ENCODE measurements at places on chromosomes 12 and 14.
A peak's percentile ranks its signal among the peaks of the same experiment; 100 is the strongest.

DNA sequence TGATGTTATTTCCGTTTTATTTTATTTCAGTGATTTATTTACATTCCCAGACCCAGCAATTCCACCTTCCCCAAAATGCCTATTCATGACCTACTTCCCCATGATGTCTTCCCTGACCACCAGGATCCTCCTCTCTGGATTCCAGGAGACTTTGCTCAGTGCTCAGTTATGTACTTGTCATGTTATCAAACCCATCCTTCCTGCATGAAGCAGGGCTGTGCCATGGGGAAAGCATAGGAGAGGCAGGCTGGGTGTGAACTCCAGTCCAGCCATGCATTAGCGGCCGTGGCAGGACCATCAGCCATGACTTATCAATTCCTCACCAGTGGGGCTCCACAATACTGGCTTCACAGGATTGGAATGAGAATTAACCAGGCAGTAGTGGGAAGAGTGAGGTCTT is 57.8 kb downstream of the B4GALNT3 start:
- DNase-seq = no peak

GRCh38 chr14:99715266-99716000 is 31.3 kb downstream of the CYP46A1 start:
- DNase-seq = no peak

GRCh38 chr14:73824127-73824526 is 27.5 kb upstream of the PTGR2 start:
- no peak for DNase-seq

- DNase-seq = peak; percentile 95
These were observed 178.2 kb downstream of the PIK3C2G start for GRCh38 chr12:18439541-18439940.

DNA sequence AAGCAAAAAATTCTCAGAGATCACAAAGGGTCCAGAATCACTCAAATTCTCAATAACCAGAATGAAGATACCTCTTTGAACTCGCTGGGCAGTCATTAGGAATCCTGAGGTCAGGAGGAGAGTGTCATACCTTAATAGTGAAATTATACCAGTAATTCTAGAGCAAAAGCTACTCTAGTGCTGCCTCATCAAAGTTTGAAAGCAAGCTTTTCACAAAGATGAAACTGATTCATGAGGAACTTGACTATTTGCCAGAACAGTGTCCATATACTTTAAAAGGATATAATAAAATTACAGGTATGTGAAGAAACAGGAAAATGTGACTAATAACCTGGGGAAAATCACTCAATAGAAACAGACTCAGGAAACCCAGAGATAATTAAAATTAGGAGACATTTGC is 44.5 kb downstream of the EML5 start:
- peak; percentile 77 for DNase-seq

GRCh38 chr12:98894412-98895085 is 249.5 kb downstream of the APAF1 start:
- DNase-seq = no peak

GRCh38 chr12:75443709-75444108 is 36.8 kb upstream of the GLIPR1 start:
- no peak for DNase-seq

DNA sequence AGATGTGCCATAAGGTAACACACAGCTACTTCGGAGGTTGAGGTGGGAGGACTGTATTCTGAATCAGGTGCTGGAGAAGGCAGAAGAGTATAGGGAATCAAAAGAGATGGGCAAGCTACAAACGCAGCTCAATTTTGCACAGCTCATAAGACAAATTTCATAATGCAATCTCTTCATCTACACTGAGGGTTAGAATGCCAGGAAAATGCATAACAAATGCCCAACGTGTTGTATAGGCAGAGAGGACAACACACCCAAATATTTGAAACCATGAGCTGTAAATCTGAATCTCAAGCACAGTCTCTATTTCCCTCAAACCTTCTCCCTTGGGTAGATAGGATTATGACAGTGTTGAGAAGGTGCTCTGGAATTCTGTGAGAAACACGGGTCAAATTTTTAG is 263.1 kb upstream of the FOXN3 start:
- DNase-seq = no peak

- DNase-seq = no peak
These were observed 47.2 kb downstream of the FGD4 start for GRCh38 chr12:32446316-32447119.
